RWPE1 (cell line): ENCODE measurements at places on chromosomes 5 and 9.
A peak's percentile ranks its signal among the peaks of the same experiment; 100 is the strongest.

DNA sequence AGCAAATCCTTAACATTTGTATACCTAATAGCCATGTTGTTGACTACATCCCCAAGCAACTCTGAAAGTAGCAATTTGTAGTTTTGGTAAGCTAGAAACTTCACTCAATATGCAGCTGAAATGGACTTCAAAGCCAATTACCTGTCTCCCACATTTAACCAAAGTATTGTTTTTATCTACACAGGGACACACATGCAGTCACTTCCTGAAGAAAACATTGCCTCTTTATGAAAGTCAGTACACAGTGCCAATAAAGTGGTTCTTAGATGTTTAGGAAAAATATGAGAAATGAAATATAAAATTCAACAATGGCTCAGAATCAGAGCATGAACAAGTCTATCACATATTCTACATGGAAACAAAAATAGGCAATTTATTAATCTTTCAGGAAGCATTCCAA, 49.2 kb downstream of the OXCT1 start:
- no peak for DNase-seq

DNA sequence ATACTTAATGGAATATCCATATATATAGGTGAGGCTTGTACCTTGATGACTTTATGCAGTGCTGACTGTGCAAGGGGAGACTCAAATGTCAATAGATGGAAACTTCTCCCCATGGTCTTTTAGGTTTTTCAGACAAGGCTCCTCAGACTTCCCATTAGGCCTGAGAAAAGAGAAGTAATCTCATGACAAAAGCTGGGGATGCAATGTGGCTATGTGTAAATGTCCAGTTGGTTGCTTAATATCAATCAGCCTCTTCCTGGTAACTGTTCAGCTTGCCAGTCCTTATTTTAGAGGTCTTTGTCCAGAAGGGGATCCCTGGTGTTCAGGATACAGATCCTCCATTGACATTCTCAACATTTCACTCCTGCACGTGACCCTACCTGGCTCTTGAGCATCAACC, 621.1 kb upstream of the CDH18 start:
- no peak for DNase-seq

DNA sequence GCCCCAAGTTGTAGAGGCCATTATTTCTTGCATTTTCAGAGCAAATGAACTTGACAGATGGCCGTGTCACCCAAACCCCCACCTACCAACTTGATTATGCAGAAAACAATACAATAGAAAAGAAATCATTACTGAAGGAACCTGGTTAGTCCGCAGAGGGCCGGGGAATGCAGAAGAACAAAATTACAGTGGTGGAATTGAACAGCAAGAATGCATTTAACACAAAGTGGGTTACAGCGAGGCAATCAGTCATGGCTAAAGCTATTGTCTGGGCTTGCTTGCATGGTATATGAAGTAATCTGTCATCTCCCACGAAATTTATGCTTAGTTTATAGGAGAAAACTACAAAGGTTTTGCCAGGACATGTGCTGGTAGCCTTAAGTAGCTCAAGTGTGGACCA, 238.3 kb upstream of the IRX1 start:
- DNase-seq, result no peak

DNA sequence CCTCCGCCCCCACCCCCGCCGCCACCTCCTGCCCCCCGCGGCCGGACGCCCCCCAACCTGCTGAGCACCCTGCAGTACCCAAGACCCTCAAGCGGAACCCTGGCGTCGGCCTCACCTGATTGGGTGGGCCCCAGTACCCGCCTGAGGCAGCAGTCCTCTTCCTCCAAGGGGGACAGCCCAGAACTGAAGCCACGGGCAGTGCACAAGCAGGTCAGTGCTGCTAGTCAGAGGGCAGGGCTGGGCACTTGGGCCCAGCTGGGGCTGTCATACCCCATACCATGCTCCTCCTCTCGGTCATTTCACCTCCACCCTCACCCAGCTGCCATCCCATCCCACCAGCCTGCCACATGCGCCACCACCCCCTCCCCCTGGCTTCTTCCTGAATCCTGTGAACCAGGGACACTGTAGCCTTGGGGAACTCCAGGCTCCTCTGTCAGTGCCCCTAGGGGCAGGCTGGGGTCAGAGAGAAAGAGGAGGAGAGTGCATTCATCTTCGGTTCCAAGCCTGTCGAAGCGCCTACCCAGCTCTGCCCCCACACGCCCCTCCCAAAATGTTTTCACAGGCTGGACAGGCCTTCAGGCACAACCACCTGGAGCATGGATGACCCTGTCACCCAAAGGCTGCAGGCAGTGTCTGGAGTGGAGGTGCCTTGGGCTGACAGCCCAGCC, 122.0 kb downstream of the DAB2IP start:
- no peak for DNase-seq

- DNase-seq, result peak; percentile 39
Observed at GRCh38 chr9:87445646-87446045, 52.0 kb upstream of the DAPK1 start.

DNA sequence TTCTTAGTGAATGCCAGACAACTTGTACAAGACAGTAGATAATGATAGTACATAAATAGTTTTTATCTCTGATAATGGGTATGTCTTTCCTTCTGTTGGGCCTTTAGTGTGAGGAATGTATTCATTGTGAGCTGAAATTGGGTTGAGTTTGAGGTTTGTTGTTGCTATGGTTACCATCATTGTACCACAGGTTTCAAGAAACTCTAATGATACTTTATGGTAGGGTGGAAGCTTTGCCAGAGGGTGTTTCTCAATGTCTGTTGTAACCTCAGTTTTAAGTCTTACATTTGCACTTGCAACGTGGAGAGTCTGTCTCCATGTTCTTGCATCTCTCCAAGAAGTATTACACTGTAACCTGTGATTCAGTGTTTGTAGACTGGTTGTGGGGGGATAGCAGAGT, 1550.1 kb downstream of the MAT2B start:
- DNase-seq, result no peak

DNA sequence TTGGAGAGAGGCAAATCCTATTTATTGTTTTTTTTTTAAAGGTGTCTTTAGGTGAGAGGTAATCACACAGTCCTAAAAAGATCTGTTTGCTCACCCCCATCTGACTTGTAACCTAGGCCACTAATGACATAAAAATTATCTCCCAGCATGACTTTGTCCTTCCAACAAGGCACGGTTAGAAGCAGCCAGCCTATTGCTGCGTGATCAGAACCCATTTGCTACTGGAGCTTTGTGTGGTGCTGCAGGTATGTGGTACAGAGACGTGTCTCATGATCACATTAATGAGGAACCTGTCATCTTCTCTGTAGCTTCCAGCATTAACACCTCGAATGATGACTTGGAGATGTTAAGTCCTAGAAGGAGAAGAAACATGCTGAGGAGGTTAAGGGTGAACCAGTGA, 555.8 kb upstream of the TLE4 start:
- no peak for DNase-seq

- DNase-seq, result peak; percentile 95
Observed at GRCh38 chr5:133229931-133230664, 178.3 kb downstream of the HSPA4 start.

DNA sequence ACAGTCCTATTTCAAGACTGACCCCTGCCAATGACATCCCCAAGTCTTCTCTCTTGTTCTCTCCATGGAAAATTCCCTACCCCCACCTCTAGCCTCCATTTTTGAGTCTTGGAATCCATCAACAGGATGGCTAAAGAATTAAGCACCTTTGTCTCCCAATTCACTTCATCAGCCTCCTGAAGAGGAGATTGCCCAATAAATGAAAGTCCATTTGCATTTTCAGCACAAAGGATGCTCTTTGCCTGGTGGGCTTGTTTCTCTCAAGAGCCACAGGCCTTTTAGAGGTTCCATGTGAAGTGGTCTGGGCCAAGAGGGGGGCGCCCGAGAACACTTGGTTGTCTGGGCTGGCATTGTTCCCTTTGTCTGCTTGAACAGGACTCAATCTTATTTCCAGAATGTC, 12.6 kb downstream of the HSD17B3 start:
- DNase-seq, result no peak

DNA sequence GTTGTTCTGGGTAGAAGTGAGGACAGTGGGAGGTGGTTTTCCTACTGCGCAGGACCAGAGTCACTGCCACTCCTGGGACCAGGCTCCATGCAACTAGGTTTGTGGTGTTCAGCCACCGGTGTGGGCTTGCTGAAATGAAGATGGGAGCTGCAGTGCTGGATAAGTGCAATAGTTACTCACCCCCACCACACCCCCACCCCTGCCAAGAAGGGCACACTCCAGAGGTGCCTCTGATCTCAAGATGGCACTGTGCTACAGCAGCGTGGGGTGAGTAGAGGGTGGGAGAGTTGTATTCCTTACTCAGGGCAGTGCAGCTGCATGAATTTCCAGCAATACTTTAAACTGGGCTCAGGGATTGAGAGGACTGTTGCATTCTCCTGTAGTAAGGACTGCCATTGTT, 187.4 kb upstream of the TLX3 start:
- no peak for DNase-seq

DNA sequence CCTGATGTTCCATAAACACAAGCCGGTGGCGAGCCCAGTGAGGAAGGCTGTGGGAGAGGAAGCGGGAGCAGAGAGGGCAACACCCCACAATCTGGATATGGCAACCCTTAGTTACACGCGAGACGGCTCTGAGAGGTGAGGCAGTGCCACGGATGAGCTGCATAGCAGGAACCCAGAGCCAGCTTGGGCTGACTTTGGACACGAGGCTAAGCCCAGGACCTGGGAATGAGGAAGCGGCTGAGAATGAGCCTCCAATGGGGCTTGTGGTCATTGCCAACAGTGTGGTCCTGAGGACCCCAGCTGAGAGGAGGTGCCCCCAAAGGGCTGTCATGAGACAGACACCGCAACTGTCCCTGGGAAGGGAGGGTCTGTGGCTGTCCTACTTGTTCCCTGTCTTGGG, 160.0 kb upstream of the SMIM23 start:
- no peak for DNase-seq

GRCh38 chr5:140833993-140834392, at the start of gene PCDHA7:
TSS of gene PCDHA7 (plus strand) at chr5:140834269. CDS start at chr5:140834384, 115 bp downstream.
- DNase-seq, result no peak
